ENCODE measurements at places on chromosomes 4 and X.
A peak's percentile ranks its signal among the peaks of the same experiment; 100 is the strongest.

- DNase-seq, result no peak
Observed at GRCh38 chr4:7336732-7337131, 98.0 kb downstream of the PSAPL1 start.

DNA sequence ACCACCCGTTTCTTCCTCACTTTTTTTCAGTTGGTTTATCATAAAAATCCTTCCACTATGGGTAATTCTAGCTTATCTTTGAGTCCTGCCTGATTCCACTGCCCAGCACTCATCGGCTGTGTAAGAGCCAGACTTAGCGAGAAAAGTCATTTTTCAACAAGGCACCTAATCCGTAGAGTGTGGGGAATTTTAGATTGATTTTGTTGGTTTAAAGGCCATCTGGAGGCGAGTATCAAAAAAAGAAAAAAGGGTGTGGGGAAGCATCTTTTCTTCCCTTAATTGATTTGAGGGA lies 134.4 kb downstream of the TET2 start:
- no peak for DNase-seq

DNA sequence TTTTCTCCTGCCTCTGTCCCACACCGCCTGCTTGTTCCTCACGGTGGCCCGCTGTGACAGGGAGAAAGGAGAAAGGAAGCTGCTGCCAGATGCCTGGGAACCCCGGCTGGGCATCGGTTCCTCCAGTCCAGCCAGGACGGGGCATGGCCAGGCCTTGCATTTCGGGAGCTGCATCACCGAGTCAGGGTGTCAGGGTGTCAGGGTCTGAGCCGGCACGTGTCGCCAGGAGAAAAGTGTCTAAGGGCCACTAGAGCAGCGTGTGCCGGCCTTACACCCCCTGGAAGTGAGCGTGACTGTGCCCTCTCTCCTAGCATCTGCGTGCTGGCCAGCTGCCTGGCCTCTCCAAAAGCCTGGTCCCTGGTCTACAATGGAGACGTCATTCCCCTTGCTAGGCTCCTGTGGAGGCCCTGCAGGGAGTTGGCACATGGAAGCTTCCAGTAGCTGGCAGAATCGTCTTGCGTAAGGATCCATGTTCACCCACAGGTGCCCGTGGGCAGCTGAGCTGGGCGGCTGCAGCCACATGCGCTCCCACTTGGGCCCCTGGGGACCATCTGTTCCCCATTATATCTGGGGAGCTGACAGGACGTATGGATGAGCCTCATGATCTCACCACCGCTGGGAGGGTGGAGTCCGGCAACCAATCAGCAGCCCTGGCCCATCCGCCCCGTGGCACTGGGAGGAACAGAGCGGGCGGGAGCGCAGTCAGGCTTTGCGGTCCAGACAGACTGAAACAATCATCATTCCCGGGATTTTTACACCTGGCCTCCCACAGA lies 39.9 kb upstream of the HMX1 start:
- peak; percentile 14 for DNase-seq

- no peak for DNase-seq
Observed at GRCh38 chr4:144353292-144353691, 212.8 kb upstream of the GYPA start.

DNA sequence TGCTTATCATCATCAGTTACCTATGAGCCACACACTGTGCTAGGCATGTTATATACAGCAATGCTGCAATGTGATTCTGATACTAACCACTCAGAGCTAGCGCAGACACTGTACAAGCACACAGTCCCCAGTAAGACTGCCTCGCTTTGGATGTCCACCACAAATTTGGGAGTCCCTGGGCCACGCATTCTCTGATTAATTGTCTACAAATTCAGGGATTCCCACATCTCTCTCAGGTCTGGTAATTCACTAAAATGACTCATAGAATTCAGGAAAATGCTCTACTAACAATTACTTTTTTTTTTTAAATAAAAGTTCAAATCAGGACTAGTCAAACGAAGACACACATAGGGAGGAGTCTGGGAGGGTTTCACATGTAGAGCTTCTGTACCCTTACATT lies 652.1 kb upstream of the AADAT start:
- DNase-seq, result peak; percentile 8

GRCh38 chr4:52052475-52052780 lies 1.3 kb downstream of the SPATA18 start:
- DNase-seq, result no peak

- no peak for DNase-seq
Observed at GRCh38 chr4:111046811-111047210, 423.9 kb upstream of the PITX2 start.

DNA sequence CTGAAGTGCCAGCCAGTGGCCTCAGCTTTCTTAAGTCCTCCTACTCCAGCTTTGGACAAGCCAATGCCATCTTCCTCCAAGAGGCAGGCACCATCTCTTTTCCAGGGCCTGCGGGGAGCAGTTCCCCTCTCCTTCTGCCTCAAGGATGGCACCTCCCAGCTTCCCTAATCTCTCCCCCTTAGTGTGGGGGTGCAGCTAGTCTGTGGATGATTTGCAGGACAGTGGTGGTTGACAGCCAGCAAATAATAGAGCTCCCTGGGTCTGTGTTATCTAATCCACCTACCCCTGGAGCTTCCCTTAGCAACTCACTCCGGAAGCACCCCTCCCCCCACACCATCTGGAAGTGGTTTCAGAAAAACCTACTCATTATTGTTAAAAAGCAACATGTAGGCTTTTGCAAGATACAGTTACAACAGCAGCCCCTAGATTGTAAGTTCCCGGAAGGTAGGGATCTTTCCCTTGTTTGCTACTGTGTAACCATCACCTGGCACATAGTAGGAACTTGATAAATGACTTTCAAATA lies 247.1 kb downstream of the BCOR start:
- peak; percentile 83 for DNase-seq

DNA sequence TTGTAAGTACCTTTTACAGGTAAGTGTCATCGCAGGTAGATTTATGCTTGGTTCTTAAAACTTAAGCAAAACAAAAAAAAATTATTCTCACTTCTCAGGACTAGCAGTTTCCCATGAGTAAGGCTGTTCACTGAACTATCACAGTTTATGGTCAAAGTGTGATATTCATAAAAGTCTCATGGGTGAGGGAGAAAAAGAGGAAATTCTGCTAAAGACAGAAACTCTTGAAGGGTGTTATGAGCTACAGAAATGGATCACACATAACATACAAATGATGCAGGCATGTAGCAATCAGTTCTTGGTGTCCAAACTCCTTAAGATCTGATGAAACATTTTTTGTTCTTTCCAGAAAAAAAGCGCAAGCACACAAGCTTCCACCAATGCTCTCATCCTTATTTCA lies 8.5 kb downstream of the RAB9A start:
- no peak for DNase-seq

GRCh38 chr4:128858879-128859671 lies 49.6 kb downstream of the JADE1 start:
- peak; percentile 88 for DNase-seq

GRCh38 chr4:183185018-183185417 lies 86.0 kb downstream of the WWC2 start:
- no peak for DNase-seq

DNA sequence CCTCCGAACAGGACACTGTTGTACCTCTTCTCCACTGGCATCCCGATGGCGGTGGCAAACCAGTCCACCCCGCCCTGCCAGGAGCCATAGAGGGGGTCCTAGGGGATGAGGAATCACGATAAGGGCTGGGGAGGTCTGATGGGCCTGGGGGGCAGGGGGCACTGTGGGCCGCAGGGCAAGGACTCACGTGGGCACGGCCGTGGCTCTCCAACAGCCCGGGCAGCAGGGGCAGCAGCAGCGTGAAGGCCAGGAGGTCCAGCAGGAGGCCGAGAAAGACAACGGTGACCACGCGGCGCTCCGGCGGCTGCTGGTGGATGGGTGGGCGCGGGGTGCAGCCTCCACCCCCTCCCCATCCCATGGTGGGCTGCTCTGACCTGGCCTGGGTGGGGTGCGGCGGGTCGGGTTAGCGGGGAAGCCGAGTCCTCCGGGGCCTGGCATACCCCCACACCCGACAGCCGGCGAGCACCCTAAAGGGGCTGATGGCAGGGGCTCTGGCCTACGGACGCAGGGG lies 29.6 kb downstream of the NOP14 start:
- no peak for DNase-seq

- no peak for DNase-seq
Observed at GRCh38 chr4:58219179-58219578, 1109.0 kb upstream of the IGFBP7 start.

DNA sequence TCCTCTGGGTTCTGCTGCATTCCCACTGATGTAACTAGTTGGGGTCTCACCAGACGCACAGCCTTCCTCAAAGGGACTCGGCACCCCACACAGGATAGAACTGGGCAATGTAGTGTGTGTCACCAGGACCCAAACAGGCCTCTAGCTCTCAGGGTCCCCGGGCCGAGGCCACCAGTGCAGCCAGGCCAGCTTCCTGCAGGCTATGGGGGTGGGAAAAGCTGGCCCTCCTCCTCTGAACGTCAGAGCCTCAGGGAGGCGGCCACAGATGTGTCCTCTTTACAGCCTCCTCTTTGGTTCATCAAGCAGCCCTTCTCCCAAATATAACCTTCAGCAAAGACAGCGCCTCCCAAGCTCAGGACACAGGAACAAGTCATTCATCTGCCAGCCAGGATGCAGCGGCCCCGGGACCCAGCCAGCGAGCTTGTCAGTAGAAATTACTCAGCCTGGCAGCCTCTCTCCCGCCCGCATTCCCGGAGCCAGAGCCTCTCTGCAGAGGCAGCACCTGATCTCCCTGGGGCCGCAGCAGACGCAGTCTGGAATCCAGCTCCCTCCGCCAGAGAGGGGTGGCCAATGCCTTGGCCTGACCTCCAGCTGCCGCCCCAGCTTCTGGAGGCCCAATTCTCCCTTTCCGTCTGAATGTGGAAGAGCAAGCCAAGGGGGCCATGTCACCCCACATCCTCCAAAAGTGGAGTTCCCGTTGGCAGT lies 288.5 kb downstream of the FBXW7 start:
- no peak for DNase-seq

GRCh38 chr4:117664706-117665444 lies 369.4 kb upstream of the NDST3 start:
- DNase-seq, result no peak

- no peak for DNase-seq
Observed at GRCh38 chrX:136794080-136794479, 13.3 kb upstream of the ARHGEF6 start.

GRCh38 chr4:68288393-68288740 lies 42.9 kb upstream of the TMPRSS11B start:
- no peak for DNase-seq

- DNase-seq, result no peak
Observed at GRCh38 chrX:15207994-15208393, 61.9 kb downstream of the ASB9 start.

- DNase-seq, result no peak
Observed at GRCh38 chr4:126172126-126172525, 857.4 kb downstream of the FAT4 start.

GRCh38 chr4:161254375-161254774 lies 909.4 kb downstream of the FSTL5 start:
- DNase-seq, result no peak

- DNase-seq, result no peak
Observed at GRCh38 chr4:123114915-123115756, 192.7 kb upstream of the NUDT6 start.

GRCh38 chr4:85058551-85058950 lies 92.1 kb upstream of the WDFY3 start:
- DNase-seq, result peak; percentile 7

DNA sequence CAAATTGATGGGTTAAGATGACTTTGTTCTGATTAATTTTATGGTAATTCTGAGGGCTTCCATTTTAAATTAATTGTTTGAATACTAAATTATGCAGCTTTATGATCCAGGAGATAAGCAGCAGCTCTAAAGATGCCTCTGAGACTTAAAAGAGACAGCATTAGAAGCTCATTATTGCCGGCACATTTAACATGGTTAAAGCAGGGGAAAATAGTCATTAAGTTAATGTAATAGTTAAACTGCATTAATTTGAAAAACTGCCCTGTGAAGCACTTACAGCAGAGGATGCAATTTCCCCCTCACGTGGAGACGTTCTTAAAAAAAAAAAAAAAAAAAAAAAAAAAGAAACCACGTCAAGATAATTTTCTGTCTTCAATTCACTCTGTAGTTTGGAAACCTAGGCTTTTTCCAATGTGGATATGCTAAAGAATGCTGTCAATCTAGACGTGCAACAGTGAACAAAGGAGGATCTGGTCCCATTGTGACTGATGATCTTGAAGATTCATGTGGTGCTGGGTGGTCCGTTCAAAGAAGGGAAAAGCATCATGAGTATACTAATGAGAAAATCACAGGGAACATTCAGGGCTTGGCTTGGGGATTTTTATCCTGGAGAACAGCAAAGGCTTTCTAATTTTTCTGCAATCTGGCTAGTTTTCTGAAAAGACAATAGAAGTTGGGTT lies 440.6 kb upstream of the HS3ST1 start:
- DNase-seq, result no peak

DNA sequence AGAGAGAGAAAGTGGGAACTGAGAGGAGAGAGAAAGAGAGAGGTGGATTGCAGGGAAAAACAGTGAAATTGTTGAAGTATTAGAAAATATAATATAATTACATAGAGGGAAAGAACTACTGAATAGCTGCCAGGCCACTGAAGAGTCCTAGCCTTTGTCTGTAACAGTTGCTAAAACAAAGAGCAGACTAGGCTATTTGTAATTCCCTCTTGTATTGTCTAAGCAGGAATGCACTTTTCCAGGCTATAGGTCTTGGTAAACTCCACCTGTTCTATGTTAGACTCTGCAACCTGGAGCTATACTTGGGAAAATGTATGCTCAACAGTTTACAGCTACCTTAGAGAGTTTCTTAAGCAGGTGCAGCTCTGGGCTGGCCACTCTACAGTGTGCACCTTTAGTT lies 1063.3 kb downstream of the ADGRL3 start:
- no peak for DNase-seq

DNA sequence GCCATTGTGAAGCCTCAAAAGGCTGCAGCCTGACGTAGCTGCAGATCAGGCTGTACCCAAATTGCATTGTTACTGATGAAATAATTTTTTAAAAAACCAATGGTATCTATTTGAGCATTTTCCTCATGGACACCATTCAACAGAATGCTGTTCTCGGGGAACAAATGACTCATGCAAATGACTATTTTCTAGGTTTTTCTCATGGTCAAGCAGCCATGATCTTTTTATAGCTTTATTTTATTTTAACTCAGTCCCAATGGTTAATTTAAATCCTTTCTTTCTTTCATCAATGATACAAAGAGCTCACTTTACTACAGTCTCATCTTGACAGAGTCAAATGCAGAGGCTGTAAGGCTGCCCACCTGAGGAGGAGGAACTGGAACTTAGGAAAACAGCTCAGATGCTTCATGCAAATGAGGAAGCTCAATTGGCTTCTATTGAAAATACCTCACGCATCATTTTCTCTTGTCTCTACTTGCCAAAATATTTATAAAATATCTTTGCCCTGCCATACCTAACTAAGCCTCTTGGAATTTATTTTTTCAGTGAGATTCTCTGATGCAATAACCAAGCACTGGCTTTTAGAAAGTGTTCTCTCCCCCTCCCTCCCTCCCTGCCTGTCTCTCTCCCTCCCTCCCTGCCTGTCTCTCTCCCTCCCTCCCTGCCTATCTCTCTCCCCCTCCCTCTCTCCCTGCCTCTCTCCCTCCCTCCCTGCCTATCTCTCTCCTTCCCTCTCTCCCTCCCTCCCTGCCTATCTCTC lies 81.0 kb downstream of the SORBS2 start:
- DNase-seq, result peak; percentile 68

- no peak for DNase-seq
Observed at GRCh38 chr4:165194368-165194767, 13.0 kb upstream of the KLHL2 start.
